GM19239 (cell line): ENCODE measurements at places on chromosomes 2 and 18.
A peak's percentile ranks its signal among the peaks of the same experiment; 100 is the strongest.

- DNase-seq, result no peak
These were observed 170.7 kb downstream of the ADCYAP1 start for GRCh38 chr18:1075322-1075721.

DNA sequence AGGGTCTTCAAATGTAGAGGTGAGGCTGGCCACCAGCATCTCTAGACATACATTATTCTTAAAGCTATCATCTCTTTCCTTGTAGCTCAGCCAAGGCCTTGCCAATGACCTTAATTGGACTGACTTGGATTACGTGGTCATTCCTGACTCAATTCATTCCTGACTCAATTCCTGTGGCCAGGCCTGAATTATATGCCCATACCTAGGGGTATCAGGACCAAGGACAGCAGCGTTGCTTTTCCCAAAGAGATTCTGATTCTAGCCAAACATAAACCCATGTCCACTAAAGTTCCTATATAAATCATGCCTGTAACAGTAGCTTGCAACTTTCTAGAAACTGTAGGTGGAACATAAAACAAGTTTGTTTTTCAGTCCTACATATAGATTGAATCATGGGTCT lies 231.7 kb downstream of the ARL6IP6 start:
- DNase-seq, result no peak

- DNase-seq, result no peak
These were observed 376.1 kb downstream of the XIRP2 start for GRCh38 chr2:167264380-167264779.

DNA sequence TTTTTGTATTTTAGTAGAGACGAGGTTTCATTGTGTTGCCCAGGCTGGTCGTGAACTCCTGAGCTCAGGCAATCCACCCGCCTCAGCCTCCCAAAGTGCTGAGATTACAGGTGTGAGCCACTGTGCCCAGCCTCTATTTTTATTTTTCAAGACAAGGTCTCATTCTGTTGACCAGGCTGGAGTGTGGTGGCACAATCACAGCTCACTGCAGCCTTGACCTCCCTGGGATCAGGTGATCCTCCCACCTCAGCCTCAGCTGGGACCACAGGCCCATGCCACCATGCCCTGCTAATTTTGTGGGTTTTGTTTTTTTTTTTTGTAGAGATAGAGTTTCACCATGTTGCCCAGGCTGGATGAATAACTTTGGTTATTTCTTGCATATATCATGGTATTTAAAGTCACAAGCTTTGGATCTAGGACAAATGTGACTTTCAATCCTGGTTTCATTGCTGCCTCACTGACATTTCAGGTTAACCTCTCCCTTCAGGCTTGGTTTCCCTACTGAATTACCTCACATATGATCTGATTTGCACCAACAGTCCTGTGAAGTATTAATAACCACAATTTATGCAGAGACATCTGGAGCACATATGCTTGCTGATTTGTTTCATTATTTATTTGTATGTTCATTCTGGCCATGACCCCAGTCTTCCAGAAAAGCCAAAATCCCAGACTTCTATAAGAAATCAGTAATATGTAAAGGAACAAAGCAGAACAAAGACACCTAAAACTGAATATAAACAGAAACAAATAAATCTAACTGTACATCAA lies 17.5 kb upstream of the RAB31 start:
- DNase-seq, result no peak

GRCh38 chr2:211396815-211397214 lies 840.4 kb downstream of the CPS1 start:
- DNase-seq, result no peak

DNA sequence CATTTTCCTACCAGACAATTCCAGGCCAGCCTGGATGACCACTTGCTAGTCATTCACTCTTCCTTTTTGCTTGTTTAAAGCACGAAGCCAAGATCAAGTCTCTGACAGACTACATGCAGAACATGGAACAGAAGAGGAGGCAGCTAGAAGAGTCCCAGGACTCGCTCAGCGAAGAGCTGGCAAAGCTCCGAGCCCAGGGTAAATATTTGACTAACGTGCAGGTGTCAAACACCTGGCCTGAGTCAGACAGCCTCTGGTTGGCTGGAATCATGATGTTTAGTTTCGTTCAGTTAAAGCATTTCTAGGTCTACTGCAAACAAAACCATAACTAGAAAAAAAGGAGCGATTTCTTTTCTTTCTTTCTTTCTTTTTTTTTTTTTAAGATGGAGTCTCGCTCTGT lies 44.2 kb upstream of the LYPD6B start:
- DNase-seq, result no peak

GRCh38 chr2:58709687-58710354 lies 468.7 kb upstream of the FANCL start:
- no peak for DNase-seq

DNA sequence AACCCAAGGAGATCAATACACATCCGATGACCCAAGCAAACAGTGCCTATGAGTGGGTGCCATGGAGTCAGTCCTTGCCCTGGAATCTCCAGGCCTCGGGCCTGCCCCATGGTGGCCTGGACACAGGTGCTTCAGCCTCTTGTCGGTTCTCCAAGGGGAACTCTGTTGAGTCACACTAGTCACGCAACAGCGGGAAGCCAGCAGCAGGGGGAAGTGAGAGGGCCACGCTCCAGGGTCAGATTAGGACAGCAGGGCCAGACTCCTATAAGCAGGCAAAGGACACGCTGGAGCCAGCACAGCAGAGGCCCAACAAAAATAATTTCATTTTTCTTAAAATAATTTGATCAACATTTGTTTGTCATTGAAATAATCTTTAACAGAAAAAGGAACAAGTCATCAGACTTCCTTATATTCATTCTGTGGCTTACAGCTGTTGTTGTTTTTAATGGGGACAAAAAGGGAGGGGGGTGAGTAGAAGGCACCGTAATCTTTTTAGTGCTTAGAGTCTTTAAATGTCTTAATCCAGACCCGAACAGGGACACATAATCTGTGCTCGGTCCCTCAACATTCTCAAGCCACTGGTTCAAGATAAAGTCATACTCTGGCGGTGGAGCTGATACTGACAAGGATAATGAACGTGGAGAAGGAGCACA lies 16.4 kb upstream of the ARMC9 start:
- DNase-seq, result peak; percentile 34

GRCh38 chr2:51813247-51813646 lies 781.3 kb upstream of the NRXN1 start:
- no peak for DNase-seq

DNA sequence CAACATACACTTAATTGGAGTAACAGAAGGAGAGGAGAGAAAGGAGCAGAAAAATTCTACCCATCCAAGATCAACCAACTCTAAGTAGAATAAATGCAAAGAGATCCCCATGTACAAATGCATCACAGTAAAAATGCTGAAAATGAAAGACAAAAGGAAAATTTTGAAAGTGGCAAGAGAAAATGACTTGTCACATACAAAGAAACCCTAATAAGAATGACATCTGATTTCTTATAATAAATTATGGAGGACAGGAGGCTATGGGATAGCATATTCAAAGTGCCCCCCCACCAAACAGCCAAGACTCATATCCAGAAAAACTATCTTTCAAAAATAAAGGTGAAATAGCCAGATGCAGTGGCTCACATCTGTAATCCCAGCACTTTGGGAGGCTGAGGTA lies 22.2 kb upstream of the INPP4A start:
- no peak for DNase-seq

DNA sequence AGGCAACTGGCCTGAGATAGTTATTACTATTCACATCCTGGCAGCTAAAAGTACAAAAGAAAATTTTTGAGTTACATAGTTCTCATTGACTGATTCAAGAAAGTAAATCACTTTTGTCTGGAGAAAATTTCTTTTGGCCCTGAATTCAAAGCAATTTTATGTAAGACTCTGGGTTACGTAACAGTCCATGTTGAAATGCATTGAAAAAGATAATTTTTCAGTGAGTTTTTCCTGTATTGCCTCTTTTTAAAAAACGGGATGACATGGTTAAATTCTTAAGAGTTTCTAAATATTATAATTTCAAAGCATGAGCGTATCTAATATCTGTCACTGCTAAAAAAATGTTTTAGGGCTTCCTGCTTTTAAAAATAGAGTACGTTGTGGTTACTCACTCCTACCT lies 72.7 kb downstream of the ANKRD12 start:
- DNase-seq, result no peak

DNA sequence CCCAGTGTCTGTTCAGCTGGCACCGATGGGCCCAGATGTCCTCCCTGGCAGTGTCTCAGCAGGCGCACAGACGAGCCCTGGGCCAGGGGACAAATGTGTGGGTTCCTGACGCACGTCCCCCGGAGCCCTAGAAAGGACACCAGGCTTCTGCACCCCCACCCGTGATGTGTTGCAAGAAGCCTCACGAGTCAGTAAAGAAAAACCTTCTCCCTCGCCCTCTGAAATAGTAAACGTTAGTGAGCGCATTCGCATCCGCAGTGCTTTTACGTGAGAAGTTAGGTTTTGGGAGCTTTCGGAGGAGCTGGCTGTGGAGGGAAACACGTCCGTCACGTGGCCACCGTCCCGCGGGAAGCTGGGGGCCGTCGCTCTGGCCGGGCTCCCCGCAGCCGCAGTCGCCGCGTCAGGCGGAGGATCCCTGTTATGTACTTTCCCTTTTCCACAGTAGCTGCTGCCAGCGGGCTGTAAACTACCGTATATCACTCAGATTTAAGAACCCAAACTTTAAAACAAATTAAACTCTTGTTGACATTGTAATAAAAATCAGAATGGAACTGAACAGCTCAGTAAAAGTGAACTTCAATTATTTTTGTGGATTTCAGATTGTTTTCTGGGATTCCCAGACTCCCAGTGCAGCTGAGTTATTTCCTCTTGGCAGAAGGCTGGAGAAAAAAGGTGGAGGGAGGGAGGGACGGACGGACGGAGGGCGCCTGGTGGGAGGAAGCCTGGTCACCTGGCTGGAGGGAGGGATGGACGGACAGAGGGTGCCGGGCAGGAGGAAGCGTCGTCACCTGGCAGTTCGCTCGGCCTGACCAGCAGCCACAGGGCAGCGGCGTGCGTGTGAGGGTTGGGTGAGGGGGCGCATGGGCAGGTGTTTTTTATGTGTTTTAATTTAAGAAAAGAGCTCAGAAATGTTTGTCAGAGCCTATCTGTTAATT lies 112.1 kb downstream of the NFATC1 start:
- no peak for DNase-seq
